Activated effector memory CD4-positive, alpha-beta T cell treated with Interleukin-2 at 50 U/mL for 16 hours (primary cell): ENCODE measurements at places on chromosomes 16 and 17.

GRCh38 chr16:78648517-78648916, 549.1 kb downstream of the WWOX start:
- no peak for DNase-seq

DNA sequence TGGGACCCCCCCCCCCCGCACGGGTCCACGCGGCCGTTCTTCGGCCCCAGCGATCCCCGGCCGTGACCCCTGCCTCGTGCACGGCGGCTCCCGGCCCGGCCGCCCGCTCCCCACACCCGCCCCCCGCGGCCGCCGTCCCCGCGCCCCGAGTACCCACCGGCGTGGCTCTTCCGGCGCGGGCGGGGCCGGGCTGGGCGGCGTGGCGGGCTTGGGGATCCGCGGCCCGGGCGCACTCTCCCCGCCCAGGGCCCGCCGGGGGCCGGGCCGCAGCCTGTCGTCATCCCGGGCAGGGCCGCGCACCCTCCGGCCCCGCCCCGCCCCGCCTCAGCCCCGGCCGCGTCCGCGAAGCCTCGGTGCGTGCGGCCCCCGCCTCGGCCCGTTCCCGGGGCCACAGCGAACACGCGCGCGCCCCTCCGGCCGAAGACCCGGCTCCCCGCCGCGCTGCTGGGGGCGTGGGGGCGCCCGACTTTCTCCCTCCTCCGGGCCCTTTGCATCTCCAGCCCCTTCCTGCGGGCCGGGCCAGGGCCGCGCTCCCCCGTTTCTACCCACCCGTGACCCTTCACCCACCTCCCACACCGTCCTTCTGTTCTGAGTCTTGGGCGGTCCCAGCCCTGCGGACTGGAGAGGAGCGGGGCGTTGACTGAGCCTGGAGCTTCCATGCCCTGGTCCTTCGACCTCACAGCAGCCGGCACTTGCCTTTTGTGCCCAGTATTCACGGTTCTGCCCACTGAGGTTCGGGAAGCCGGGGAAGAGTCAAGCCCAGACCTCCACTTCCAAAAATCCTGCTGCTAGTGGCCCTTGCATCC, 840 bp downstream of the MYO1C start:
- no peak for DNase-seq

DNA sequence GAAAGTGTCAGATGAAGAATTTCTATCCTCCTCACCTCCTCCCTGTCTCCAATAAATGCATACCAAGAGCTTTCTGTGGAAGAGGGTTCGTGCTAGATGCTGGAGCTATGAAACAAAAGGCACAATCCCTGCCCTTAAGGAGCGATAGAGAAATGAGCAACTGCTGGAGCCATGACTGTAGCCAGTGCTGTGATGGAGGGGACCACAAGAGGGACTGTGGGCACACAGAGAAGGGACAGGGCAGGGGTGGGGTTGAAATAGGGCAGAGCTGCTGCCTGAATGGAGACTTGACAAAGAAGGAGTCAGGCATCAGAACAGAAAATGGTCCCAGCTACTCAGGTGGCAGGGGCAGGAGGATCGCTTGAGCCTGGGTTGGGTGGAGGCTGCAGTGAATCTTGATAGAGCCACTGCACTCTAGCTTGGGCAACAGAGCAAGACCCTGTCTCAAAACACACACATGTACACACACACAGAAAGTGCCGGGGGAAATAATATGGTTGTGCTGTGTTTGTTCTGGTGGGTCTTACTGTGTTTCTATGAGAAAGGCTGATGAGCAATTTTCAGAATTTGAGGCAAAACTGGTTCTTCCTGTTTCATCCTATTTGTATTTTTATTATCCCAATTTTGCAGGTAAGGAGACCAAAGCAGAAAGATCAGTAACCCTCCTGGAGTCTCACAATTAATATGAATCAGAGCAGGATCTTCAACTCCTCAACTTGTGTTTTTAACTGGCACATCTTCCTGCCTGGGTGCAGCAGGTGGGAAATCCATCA, 16.5 kb downstream of the TMEM98 start:
- DNase-seq = no peak

DNA sequence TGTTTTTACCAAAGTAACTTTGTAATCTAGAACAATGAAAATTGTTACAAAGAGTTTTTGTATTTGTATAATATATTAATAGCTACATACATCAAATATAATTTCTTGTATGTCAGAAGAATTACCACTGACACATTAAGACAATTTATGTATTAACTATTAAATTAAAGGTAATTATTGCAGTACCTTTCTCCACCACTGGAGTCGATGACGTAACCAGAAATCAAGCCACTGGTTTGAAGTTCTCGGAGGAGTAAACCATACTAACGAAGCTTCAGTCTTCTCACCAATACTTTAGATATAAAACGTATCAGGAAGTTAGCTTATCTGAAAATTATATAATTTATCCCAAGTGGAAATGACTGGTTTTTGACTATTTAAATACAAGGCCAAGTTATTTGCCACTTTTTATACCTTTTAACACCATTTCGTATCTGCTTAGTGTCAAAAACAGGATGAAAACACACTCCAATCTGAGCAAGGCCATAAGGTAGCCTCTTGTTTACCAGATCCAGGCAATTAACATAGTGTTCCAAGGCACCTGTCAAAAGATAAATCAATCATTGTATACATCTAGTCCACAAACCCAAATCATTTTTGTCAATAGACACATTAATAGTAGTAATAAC, 4.3 kb downstream of the POLG2 start:
- DNase-seq = no peak

DNA sequence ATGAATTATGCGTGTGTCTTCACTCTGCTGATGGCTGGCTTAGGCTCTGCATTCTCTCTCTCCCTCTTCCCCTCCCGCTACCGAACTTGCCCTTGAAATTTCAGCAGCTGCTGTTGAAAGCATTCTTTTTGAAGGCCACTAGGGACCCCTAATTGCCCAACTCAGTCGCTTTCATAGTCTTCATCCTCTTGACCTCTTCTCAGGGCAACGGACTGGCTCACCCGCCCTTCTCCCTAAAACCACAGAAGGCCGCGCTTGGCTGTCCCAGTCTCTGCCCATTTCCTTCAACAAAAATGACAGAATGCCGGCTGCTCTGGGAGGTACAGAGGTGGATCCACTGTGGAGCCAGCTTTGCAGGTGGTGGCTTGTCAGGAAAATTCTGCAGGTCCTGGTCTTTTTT, 21.0 kb upstream of the FMNL1 start:
- no peak for DNase-seq

DNA sequence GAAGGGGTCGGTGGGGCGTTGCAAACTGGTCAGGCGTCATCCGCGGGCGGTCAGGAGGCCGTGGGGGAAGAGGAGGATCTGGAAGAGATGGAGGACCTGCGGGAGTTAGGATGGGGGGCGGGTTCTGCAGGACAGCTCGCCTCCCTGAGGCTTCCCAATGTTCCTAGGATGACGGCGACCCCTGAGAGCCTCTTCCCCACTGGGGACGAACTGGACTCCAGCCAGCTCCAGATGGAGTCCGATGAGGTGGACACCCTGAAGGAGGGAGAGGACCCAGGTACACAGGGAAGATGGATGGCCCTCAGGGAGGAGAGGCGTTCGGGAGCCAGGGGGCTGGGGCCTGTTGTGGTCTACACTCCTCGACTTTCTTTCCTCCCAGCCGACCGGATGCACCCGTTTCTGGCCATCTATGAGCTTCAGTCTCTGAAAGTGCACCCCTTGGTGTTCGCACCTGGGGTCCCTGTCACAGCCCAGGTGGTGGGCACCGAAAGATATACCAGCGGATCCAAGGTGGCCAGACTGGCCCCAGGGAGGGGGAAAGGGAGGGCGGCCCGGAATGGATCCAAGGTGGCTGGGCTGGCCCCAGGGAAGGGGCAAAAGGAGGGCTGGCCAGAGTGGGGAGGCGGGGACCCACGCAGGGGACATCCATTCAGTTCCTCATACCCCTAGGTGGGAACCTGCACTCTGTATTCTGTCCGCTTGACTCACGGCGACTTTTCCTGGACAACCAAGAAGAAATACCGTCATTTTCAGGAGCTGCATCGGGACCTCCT, 839 bp downstream of the PLD2 start:
- DNase-seq = no peak

DNA sequence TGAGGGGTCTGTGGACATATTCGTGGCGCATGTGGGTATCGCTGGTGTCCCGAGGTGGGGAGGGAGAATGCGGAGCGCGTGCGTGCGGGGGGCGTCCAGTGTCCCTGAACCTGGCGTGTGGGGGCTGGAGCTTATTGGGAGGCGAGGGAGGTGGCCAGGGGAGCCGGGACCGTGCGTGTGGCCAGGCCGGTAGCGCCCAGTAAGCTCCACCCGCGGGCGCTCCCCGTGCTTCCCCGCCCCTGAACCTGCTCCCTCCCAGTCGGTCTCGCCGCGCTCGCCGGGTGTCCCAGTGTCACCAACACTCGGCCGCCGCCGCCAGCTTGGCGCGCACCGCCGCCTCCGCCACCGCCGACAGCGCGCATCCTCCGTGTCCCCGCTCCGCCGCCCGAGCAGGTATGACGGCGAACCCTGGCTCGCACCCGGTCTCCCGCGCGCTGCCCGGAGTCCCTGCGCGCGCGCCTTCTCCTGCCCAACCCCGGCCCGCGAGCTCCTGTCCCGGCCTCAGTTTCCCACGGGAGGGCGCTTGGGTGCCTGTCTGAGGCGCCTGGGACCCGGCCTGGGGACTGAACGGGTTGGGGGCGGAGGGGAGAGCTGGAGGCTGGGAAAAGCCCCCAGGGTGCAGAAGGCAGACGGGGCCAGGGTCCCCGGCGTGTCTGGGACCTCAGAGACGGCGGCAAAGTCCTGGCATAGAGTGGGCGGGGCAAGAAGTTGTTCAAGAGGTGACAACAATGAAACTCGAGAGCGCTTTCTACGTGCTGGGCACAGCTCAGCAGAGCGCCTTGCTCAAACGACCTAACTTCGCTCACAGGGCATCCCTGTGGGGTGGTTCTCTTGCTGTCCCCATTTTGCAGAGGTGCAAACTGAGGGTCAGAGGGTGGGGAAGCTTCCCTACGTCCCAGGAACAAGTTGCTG, at the start of gene SCNN1B:
Gene SCNN1B, plus strand, starts transcription at position 258 of the 912 bp plus-strand sequence. CDS start 46,298 bp downstream, outside the sequence.
- DNase-seq = no peak

DNA sequence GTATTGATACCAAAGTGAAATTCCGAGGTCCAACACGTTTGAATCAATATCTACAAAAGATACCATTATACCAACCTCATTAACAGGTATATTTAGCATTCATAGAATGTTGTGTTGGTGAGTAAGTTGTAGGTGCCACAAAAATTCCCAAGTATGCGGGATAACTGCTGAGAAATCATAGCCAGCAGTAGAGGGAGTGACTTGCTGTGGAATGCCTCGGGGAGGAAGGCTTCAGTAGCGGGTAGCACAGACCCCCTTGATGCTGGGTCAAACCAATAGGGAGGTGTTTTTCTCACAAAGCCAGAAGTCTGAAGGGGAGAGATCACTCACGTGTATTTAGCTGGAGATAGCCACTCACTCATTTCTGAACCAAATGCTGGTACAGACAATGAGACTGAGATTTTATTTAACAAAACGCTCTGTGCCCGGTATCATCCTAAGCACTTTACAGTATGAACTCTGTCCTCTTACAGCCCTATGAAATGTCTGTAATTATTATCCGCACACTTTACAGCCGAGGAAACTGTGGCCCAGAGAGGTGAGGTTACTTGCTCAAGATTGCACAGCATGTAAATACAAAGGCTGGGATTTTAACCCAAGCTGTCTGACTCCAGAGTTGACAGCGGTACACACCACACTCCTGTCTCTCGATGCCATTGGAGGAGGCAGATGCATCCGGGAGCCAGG, 23.1 kb downstream of the HSBP1 start:
- DNase-seq = no peak

- DNase-seq = no peak
Observed at GRCh38 chr16:4381935-4382794, 10.5 kb downstream of the VASN start.

- DNase-seq = no peak
Observed at GRCh38 chr16:72841506-72841905, 206.4 kb downstream of the ZFHX3 start.

DNA sequence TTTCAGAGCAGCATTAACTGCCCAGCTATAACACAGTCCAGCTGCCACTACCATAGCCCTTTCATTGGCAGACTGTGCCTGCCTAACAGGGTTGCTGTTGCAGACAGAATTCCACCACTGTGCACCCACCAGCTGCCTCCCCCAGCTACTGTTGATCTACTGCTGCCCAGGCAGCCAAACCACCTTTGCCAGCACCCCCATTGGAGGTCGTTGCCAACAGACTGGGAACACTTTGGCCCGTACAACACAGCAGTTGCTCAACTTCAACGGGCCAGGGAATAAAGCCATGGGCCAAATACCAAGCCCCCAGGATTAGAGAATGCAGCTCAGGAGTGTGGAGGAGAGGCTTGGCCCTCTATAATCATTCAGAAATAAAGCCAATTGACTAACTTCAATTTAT, 473.6 kb downstream of the CDH11 start:
- DNase-seq = no peak

DNA sequence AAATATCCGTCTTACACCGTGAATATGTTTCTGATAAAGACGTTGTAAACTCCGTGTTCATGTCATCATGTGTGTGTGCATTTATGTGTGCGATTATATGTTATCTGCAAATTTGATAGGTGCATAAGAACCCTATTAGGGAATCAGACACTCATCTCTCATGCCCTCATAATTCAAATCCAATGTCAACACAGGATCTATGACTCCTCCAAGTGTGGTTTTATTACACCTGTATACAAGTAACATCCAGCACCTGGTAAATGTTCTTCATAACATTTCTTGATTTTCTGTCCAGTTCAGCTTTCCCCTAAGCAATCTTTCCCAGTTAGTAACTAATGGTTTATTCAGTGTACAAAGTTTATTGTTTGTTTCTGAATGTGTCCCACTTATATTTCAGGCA, 681.9 kb downstream of the CDH11 start:
- DNase-seq = no peak

DNA sequence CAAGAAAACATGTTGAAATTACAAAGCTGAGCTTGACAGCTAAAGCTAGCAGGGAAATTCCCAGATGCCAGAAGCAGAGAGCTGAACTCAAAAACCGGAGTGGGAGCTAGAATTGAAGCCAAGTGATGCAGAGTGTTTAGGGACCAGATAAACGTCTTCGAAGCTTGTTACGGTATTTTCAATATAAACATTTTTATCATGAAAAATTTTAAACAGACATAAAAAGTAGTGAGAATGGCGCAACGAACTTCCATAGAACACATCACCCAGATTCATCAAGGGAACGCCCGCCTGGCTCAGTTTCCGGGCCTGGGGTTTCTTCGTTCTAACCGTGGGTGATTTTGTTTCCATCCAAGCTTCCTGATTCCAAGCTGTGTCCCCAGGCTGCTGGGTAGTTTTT, 18.1 kb downstream of the SPNS2 start:
- no peak for DNase-seq

DNA sequence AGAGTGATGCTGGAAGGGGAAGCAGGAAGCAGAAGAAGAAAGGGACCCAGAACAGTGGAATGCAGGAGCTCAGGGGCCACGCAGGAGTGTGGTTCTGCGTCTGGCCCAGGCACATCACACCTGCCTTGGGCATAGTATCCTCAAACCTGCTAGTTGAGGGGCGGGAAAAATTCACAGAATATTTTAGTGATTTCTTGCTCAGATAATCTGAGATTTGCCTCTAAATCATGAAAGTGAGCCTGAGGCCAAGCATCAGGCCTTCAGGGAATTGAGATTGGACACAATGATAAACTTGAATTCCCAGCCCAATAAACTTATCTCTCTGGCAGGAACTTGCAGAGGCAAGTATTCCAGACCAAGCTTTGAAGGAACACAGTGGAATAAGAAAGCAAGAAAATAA, 48.5 kb upstream of the CCL2 start:
- no peak for DNase-seq

- DNase-seq = no peak
Observed at GRCh38 chr17:62871291-62871690, 63.2 kb upstream of the MARCHF10 start.

- no peak for DNase-seq
Observed at GRCh38 chr16:65114527-65114926, 7.3 kb downstream of the CDH11 start.

- no peak for DNase-seq
Observed at GRCh38 chr17:75430159-75430974, 24.9 kb upstream of the GRB2 start.
